ENCODE measurements at places on chromosomes 1 and 21.

DNA sequence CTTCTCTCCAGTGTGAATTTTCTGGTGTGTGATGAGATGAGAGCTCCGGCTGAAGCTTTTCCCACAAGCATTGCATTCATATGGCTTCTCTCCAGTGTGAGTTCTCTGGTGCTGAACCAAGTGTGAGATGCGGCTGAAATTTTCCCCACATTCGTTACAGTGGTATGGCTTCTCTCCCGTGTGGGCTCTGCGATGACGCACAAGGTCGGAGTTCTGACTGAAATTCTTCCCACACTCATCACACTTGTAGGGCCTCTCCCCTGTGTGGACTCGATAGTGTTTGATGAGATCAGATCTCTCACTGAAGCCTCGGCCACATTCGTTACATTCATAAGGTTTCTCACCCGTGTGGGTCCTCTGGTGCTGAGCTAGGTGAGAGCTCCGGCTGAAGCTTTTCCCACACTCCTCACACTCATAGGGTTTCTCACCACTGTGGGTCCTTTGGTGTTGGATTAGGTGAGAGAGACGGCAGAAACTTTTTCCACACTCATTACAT lies 7.4 kb downstream of the ZNF436 start:
- no peak for DNase-seq

GRCh38 chr1:82161700-82162141 lies 361.0 kb downstream of the ADGRL2 start:
- peak; percentile 22 for DNase-seq

- DNase-seq, result no peak
These were observed 12.6 kb downstream of the GTF2B start for GRCh38 chr1:88878731-88879130.

DNA sequence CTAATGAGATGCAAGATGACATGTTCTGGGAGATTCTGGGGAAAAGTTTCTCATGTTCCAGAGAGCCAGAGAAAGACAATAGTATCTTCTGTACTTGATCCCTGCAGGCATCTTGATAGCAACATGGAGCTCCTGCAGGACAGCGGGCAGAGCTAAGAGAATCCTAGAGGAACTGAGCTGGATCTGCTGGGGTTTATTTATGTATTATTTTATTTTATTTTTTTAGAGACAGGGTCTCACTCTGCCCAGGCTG lies 22.7 kb upstream of the SCAF4 start:
- no peak for DNase-seq

DNA sequence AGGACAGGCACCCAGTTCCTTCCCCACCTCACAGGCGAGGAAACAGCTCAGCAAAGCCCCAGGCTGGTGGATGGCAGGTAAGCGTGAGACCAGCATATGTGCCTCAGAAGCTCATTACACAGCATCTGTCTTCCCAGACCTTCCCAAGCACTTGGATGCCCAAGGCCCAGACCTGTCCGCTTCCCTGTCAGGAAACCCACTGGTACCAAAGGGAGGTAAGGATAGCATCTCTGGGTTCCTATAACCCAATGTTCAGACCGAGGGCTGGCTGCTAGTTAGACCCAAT lies 3.3 kb downstream of the POFUT2 start:
- DNase-seq, result no peak
